ENCODE measurements at places on chromosomes 3 and 15. TPM values are rescaled to one million over a fixed set of nuclear protein-coding genes. Genes with fewer than 3 reads are reported as not detected.
A peak's percentile ranks its signal among the peaks of the same experiment; 100 is the strongest.

DNA sequence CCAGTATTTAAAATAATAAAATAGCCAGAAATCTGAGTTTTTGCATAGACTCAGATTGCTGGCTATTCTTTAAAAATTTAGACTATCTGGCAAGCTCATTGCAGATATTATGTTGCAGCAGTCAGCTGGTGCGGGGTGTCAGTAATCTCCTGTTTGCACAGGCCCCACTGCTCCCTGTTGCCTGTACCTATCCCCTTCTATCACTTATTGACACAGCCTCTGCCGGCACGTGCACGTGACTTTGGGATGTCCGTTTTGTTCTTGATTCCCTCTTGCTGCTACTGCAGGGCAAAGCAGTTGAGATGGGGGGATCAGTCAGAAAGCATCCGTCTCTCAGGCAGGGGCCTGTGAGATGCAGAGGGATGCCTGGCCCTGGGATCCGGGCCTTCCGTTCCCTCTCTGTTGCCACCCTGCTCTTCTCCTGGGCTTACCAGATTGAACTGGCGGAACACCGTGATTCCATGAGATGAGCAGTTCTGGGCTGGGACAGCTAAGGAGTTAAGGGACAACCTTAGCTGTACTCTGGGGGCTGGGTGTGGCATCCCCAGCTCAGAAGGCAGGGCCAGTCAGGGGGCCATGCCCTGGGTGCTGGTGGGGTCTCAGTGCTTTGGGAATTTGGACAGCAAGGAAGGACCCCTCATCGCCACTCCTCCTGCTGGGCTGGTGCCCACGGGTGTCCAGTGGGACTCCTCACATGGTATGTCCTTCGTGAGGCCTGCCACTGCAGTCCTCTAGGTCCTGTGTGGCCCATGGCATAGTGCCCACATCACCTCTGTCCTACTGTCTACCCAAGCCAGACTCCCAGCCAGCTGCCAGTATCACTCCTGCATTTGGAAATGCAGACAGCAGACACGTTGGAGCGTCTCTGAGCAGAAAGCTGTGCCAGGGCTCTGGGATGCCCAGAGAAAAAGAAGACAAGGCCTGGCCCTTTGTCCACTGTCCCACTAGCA is 11.8 kb downstream of the MRAS start:
- no peak for DNase-seq
- no peaks in the 10 kb centered on the region for H3K4me1 ChIP-seq
- no peak overlapping the region for H3K4me3 ChIP-seq

DNA sequence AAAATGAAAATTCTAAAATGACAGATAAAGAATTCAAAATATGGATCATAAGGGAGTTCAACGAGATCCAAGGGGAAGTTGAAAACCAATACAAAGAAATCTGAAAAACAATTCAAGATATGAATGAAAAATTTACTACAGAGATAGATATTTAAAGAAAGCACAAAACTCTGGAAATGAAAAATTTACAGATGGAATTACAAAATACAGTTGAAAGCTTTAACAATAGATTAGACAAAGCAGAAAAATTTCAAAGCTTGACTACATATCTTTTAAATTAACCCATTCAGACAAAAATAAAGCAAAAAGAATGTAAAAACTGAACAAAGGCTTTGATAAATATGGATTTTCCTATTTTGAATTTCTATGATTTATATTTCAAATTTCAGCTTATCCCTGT is 211.1 kb downstream of the SLC9A9 start:
- H3K27ac ChIP-seq = no peak overlapping the region
- no peaks in the 10 kb centered on the region for H3K27me3 ChIP-seq
- H3K4me1 ChIP-seq = no peaks in the 10 kb centered on the region
- peaks cover 4% of the 10 kb centered on the region for H3K36me3 ChIP-seq
- no peak overlapping the region for H3K4me3 ChIP-seq

GRCh38 chr3:197734667-197735318 is 1.9 kb downstream of the RUBCN start:
- no peak for DNase-seq
- H3K27ac ChIP-seq = no peak overlapping the region
- peaks cover 11% of the 10 kb centered on the region for H3K36me3 ChIP-seq
- peaks cover 46% of the 10 kb centered on the region for H3K4me1 ChIP-seq
- H3K4me3 ChIP-seq = peak overlapping the region; percentile 45

The CHRM5 gene
- not detected for total RNA-seq

DNA sequence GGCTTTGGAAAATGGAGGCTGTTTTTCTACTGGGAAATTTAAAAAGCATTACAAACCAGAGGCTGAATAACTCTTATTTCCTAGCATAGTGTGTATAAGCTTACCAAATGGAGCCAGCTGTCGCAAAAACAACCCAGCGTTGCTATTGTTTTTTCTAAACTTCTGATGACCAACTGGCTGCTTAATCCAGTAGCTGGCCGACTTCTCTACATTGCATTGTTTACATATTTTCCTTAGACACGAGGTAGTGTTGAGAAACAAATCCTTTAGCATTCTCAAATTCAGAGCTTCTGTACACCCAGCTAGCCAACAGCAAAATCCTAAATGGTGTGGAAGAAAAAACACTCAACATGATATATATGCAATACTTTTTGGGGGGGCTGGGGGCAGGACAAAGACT is 161.0 kb upstream of the ADAMTS9 start:
- no peak overlapping the region for H3K4me3 ChIP-seq
- no peaks in the 10 kb centered on the region for H3K27me3 ChIP-seq
- H3K4me1 ChIP-seq = no peaks in the 10 kb centered on the region
- no peaks in the 10 kb centered on the region for H3K36me3 ChIP-seq
- no peak for DNase-seq

DNA sequence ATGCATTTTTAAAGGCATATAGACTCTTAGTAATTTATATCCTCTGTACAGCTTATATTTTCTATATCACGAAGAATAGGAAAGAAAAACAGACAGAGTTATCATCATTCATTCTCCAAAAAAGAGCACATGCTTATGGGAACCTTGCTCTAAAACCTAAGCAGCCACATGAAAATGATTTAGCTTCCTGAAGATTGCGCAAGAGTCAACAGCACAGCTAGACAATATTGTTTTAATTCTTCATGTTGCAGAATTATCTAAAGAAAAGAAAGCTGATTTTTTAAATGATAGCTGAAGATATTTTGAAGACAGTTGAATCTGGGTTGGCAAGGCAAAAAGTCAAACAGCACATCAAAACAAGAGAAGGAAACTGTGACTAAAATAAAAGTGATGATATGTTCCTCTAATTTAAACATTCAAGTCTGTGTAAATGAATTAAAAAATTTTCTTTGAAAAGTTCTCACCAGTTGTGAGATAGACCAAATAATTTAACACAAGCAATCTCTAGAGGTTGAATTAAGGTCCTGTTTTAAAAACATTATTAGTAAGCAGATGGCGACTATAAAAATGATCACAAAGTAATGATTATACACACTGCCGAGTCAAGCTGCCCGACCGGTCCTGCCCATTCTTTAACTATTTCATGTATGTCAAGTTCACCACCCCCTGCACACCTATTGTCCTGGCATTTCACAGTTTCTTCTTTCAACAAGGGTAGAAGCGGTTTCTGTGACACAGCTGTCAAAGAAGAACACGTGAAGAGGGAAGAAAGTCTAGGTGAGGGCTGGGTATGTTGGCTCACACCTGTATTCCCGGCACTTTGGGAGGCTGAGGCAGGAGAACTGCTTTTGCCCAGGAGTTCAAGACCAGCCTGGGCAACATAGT is 74.2 kb upstream of the BHLHE40 start:
- no peak for DNase-seq
- no peak overlapping the region for H3K27ac ChIP-seq
- H3K27me3 ChIP-seq = no peaks in the 10 kb centered on the region
- peaks cover 2% of the 10 kb centered on the region for H3K36me3 ChIP-seq
- no peak overlapping the region for H3K4me3 ChIP-seq
- peaks cover 75% of the 10 kb centered on the region for H3K4me1 ChIP-seq

- H3K4me3 ChIP-seq = no peak overlapping the region
- H3K27me3 ChIP-seq = no peaks in the 10 kb centered on the region
- H3K36me3 ChIP-seq = no peaks in the 10 kb centered on the region
- peaks cover 1% of the 10 kb centered on the region for H3K4me1 ChIP-seq
These were observed 7.3 kb upstream of the TRNT1 start for GRCh38 chr3:3119393-3119851.

DNA sequence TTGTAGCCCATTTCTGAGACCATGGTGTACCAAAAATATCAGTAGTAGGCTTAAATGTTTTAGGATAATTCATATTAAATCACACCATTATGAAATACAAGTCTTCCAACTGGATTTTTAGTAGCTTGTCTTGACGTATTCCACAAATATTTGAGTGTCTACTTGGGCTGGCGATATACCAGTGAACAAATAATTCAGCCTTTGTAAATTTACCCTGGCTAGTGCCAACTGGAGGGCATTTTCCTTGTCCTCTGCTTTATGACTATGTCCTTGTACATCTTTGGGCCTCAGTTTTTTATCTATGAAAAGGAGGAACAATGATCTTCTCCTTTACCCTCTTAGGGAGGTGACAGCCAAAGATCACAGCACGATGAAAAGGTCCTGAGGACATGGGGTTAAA is 114.8 kb downstream of the FRMD4B start:
- no peak for DNase-seq
- H3K36me3 ChIP-seq = no peaks in the 10 kb centered on the region
- no peak overlapping the region for H3K4me3 ChIP-seq
- no peak overlapping the region for H3K27ac ChIP-seq

The P4HTM gene
- 24.8 TPM for total RNA-seq

DNA sequence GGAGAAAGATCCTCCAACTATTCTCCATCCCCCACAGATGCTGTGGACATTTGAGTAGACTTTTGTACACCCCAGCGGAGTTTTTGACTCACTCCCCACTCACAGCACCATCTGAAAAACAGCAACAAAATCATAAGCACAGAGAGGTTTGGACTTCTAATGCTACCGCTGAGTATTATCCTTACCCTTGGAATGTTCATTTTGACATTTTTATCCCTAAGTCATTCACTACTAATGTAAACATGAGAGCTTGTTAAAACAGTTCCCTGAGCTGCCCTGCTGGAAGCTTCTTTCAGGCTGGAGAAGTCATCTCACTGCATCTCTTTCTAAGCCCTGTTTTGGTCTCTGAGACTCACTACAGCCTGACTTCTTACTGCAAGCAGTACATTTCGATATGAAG is 1045.9 kb downstream of the MCTP2 start:
- no peaks in the 10 kb centered on the region for H3K4me1 ChIP-seq
- no peak for DNase-seq
- no peak overlapping the region for H3K27ac ChIP-seq
- H3K4me3 ChIP-seq = no peak overlapping the region

DNA sequence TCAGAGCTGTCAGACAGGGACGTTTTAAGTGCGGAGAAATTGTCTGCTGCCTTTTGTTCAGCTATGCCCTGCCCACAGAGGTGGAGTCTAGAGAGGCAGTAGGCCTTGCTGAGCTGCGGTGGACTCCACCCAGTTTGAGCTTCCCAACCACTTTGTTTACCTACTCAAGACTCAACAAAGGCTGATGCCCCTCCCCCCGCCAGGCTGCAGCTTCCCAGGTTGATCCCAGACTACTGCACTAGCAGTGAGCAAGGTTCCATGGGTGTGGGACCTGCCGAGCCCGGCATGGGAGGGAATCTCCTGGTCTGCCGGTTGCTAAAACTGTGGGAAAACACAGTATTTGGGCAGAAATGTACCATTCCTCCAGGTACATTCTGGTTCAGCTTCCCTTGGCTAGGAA is 282.1 kb downstream of the VGLL3 start:
- no peak overlapping the region for H3K27ac ChIP-seq
- no peak for DNase-seq
- no peaks in the 10 kb centered on the region for H3K27me3 ChIP-seq
- H3K4me1 ChIP-seq = no peaks in the 10 kb centered on the region

- no peaks in the 10 kb centered on the region for H3K36me3 ChIP-seq
- peaks cover 6% of the 10 kb centered on the region for H3K27me3 ChIP-seq
- no peak for DNase-seq
- no peak overlapping the region for H3K4me3 ChIP-seq
These were observed 491.0 kb downstream of the MECOM start for GRCh38 chr3:169172535-169172934.

The STOML1 gene
- 5.2 TPM for total RNA-seq

The LNP1 gene
- total RNA-seq = 2.5 TPM

The MDFIC2 gene
- total RNA-seq = not detected

The DNAH1 gene
- total RNA-seq = 9.2 TPM

DNA sequence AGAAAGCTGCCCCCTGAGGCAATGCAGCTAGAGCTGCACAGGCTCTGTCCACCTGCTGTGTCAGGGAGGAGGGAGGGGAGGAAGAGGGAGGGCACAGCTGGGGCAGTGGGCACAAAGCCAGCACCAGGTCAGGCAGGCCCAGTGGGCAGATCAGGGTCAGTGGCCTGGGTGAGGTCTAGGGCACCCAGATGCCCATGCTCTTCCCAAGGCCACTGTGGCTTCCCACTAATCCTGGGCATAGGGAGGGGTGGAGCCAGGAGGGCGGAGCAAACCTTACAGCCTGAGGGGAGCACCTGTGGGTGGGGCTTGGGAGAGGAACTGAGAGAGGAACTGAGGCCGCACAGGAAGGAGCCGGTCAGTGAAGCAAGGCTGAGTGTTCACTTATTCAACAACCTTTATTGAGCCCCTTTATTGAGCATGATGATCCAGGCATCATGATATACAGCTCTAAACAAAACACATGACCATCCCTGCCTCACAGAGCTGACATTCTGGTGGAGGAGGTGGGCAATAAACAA is 55.0 kb downstream of the RHCG start:
- H3K27me3 ChIP-seq = peaks cover 27% of the 10 kb centered on the region
- no peaks in the 10 kb centered on the region for H3K36me3 ChIP-seq
- no peak overlapping the region for H3K27ac ChIP-seq
- no peak overlapping the region for H3K4me3 ChIP-seq

The NR2E3 gene
- total RNA-seq = not detected

DNA sequence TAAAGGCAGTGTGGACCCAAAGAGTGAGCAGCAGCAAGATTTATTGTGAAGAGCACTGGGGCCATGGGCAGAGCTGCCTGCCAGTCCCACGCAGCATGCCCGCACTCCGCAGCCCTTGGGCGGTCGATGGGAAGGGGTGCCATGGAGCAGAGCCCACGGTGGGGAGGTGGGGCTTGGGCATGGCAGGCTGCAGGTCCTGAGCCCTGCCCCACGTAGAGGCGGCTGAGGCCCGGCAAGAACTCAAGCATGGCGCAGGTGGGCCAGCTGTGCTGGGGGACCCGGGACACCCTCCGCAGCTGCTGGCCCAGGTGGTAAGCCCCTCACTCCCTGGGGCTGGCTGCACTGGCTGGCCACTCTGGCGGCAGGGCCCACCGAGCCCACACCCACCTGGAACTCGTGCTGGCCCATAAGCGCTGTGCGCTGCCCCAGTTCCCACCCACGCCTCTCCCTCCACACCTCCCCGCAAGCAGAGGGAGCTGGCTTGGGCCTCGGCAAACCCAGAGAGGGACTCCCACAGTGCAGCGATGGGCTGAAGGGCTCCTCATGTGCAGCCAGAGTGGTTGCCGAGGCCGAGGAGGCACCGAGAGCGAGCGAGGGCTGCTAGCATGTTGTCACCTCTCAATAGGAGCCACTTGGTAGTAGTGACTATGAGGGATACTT is 1218.8 kb upstream of the EPHA6 start:
- DNase-seq = no peak
- H3K4me3 ChIP-seq = no peak overlapping the region
- no peaks in the 10 kb centered on the region for H3K36me3 ChIP-seq
- H3K27me3 ChIP-seq = no peaks in the 10 kb centered on the region
- no peak overlapping the region for H3K27ac ChIP-seq
